ENCODE measurements at places on chromosomes 2 and 18.

DNA sequence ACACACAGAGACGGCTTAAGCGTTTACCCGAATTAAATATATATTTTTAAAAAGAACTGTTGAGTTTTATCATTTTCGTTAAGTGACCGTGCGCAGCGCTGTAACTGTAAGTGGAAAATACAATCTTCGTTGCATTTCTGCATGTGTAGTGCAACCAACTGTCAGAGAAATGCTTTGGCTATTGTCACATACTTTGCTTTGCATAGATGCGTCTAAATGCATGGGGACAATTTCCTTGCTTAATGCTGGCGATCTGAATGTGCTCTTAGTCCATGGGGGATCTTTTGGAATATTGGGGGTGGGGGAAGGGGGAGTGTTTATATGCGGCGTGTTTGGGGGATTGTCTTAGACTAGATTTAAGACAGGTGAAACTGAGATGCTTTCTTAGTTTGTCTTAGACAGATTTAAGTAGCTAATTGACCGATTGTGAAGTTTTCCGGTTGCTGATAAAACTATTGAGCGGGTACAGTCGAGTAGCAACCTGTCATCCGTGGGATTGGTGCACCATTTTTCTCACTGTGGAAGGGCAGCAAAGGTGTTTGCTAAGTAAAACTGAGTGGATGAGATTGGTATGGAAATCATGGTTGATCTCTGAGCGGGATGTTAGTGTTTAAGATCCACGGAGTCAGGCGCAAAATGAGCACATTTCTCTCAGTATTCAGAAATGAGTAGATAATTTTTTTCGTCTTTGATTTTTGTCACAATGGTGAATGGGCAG lies 476 bp downstream of the VSNL1 start:
- no peak for DNase-seq
- H3K27me3 ChIP-seq: peaks cover 11% of the 10 kb centered on the region
- H3K4me3 ChIP-seq: peak overlapping the region; percentile 62
- H3K27ac ChIP-seq: no peak overlapping the region
- no peaks in the 10 kb centered on the region for H3K36me3 ChIP-seq

DNA sequence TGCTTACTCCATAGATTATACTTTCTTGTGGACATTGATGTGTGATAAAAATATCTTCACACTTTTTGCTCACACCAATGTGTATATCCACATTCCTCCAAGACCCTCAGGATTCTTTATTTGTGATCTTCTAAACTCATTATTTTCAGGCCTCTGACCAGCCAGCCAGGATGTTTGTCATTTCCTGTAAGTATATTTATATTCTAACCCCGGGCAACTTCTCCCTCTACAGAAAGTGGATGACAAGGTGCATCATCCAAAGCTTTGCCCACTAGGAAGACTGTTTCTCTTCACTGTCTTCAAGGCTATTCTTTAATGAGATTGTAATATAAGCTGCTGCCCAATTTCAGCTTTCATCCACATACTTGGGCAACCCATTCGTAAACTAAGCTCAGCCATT lies 3.6 kb upstream of the CWC22 start:
- no peak overlapping the region for H3K4me3 ChIP-seq
- H3K36me3 ChIP-seq: no peaks in the 10 kb centered on the region
- no peak overlapping the region for H3K27ac ChIP-seq

DNA sequence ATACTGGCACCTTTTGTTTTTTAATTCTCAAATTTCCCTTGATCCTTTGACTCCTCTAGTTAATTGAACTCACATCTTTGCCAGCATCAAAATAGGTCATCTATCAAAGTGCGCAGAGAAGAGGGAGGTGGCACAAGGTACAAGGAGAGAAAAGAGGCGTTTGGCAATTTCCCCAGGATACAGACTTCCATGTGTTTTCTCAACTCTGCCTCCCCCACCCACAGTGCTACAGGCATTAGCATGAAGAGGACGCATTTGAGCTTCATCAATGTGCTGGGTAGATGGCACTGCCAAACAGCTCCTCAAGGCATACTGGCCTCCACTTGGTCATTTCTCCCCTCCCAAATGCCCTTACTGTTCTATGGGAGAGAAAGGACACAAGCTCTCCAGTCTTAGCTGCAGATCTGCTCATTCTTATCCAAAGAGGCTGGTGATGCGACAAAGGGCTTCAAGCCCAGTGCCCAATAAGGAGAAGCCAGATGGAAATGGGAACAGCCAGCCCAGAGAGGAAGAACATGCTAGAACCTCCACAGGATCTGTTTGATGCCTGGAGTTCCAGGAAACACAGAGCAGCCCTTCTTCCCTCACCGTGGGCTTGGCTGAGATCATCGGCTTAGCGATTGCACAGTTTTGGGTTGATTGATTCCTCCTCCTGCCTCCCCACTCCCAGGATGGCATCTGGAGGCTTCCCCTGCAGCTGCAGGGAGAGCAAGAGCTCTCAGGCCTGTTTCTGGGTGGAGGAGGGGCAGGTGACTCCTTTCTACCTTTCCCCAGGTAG lies 144.7 kb upstream of the SMAD2 start:
- H3K4me3 ChIP-seq: no peak overlapping the region
- no peaks in the 10 kb centered on the region for H3K4me1 ChIP-seq
- H3K27me3 ChIP-seq: no peaks in the 10 kb centered on the region
- H3K36me3 ChIP-seq: no peaks in the 10 kb centered on the region
- DNase-seq: peak; percentile 20

DNA sequence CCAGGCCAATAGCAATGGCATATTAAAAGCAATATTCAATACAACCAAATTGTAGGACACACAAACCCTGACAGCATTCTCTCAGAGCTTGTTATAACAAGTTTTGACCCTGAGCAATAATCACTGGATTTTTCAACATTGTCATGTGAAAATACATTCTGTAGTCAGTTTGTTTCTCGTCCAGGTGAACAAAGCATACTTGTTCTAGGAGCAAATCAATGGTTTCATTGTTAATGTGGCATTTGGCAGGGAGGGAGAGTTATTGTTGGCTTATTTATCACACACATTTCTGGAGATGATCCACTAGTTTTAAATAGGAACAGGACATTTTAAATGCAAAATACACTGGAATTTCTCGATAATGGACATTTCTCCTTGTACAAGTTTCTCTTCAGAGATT lies 69.9 kb upstream of the L3MBTL4 start:
- no peak overlapping the region for H3K27ac ChIP-seq
- DNase-seq: no peak
- no peaks in the 10 kb centered on the region for H3K36me3 ChIP-seq
- H3K27me3 ChIP-seq: no peaks in the 10 kb centered on the region

GRCh38 chr2:113183264-113183663 lies 9.5 kb downstream of the PSD4 start:
- no peak overlapping the region for H3K27ac ChIP-seq
- H3K4me3 ChIP-seq: no peak overlapping the region
- no peaks in the 10 kb centered on the region for H3K4me1 ChIP-seq
- no peaks in the 10 kb centered on the region for H3K36me3 ChIP-seq
- H3K27me3 ChIP-seq: no peaks in the 10 kb centered on the region
- no peak for DNase-seq

- H3K36me3 ChIP-seq: no peaks in the 10 kb centered on the region
- no peak overlapping the region for H3K27ac ChIP-seq
- H3K4me1 ChIP-seq: no peaks in the 10 kb centered on the region
- H3K27me3 ChIP-seq: no peaks in the 10 kb centered on the region
- H3K4me3 ChIP-seq: no peak overlapping the region
- DNase-seq: peak; percentile 39
Measured at GRCh38 chr2:70938586-70938950, 2.9 kb downstream of the ATP6V1B1 start.

GRCh38 chr2:237228281-237228625 lies 142.6 kb downstream of the COPS8 start:
- no peak for DNase-seq
- H3K36me3 ChIP-seq: no peaks in the 10 kb centered on the region
- no peak overlapping the region for H3K27ac ChIP-seq
- H3K27me3 ChIP-seq: no peaks in the 10 kb centered on the region
- H3K4me3 ChIP-seq: no peak overlapping the region

GRCh38 chr2:191699341-191699945 lies 21.5 kb downstream of the NABP1 start:
- H3K27me3 ChIP-seq: no peaks in the 10 kb centered on the region
- H3K4me3 ChIP-seq: no peak overlapping the region
- H3K4me1 ChIP-seq: no peaks in the 10 kb centered on the region
- H3K27ac ChIP-seq: no peak overlapping the region
- no peak for DNase-seq
- no peaks in the 10 kb centered on the region for H3K36me3 ChIP-seq

DNA sequence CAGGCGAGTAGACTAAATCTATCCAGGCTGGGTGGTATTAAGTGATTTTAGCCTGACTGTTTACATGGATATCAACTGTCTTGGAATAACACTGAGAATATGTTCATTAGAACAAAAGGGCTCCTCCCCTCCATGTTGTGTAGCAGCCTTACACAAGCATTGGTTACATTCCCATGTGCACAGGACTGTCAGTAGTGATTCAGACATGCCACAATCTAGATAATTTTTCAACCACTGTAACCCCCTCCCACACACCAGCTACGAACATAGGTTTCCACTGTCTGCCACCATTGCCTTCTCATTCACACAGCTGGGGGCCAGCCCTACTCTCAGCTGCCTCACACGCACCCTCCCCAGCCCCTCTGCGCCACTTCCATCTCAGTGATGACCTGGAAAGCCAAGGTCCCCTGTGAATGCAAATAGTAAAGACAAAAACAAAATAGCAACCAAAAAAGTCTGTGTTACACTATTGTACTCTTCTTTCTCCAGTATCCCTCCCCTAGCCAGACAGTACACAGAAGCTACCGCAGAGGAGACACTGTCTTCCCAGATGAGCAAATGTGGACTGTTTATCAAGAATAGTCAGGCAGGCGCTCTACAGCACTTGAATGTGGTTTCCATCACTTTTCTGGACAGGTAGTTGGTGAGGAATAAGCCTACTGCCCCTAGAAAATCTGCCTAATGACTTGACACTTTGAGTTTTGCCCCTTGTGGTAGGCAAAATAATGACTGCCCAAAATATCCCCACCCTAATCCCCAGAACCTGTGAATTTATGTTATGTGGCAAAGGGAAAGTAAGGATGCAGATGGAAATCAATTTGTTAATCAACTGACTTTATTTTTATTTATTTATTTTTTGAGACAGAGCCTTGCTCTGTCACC lies 27.9 kb upstream of the TYMS start:
- no peak overlapping the region for H3K4me3 ChIP-seq
- H3K27ac ChIP-seq: no peak overlapping the region
- no peak for DNase-seq
- no peaks in the 10 kb centered on the region for H3K27me3 ChIP-seq

DNA sequence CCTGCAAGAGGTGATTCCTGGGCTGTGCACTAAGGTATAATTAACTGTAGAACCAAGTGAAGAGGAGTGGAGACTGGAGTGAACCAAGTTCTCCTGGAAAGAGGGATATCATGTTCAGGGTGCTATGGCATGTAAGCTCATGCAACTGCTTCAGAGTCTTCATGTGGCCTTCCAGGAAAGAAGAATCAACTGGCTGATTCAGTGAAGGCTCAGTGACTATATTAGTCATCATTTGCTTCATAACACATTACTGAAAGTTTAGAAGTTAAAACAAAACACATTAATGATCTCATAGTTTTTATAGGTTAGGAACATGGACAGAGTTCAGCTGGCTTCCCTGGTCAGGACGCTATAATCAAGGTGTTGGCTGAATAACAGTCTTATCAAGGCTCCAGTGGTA lies 1200.8 kb upstream of the GYPC start:
- H3K27ac ChIP-seq: no peak overlapping the region
- H3K27me3 ChIP-seq: no peaks in the 10 kb centered on the region
- no peak for DNase-seq
- H3K4me1 ChIP-seq: no peaks in the 10 kb centered on the region
- no peaks in the 10 kb centered on the region for H3K36me3 ChIP-seq
- no peak overlapping the region for H3K4me3 ChIP-seq

DNA sequence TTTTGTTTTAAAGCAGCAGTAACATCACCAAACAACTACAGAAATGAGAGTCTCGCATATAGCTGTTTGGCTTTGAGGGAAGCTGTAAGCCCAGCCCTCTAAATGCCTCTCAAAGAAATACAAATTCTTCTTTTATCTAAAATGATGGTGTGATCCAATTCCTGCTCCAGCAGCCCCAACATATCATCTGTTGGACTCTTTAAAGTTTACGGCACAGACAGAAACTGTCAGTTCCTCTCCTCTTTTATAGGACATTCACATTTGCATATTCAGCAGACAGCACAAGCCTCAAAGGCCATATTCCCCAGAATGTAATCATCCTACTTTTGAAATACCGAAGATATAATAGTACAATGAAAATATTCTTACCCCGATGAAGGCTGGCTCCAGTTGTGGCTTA lies 216.9 kb upstream of the REV1 start:
- no peaks in the 10 kb centered on the region for H3K27me3 ChIP-seq
- H3K36me3 ChIP-seq: no peaks in the 10 kb centered on the region
- H3K27ac ChIP-seq: peak overlapping the region; percentile 48
- no peak for DNase-seq

DNA sequence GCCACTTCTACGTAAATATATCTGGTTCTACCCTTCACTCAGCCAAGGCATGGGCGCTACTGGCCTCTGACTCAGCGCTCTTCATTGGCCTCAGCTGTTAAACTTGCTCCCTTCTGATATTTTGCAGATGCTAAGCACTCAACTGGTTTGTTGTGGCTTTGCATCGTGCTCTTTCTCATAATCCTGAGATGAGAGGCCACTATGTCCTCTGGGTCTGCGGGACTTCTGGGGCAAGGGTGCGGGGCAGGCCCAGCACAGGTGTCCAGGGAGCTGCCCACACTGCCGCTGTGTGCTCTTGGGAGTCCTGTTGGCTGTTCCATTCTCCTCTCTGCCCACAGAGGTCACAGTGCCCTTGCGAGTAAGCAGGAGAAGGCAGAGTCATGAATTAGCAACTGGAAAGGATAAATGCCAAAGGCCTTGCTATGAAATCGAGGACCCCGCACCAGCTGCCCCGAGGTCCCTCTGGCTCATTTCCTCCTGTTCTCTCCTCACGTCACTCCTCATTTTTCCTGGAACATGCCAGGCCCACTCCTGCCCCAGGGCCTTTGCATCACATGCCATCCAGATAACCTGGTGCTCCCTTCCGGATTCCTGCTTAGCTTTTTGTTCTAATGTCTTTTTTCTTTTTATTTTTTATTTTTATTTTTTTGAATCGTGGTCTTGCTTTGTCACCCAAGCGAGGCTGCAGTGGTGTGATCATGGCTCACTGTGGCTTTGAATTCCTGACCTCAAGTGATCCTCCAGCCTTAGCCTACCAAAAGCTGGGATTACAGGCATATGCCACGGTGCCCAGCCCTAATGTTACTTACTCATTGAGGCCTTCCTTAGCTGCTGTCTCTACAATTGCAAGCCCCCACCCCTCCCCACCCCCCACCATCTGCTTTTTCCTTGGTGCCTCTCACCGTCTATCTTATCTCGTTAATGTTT lies 34.9 kb upstream of the MAT2A start:
- no peaks in the 10 kb centered on the region for H3K27me3 ChIP-seq
- no peak overlapping the region for H3K4me3 ChIP-seq
- peaks cover 15% of the 10 kb centered on the region for H3K4me1 ChIP-seq
- DNase-seq: peak; percentile 48

DNA sequence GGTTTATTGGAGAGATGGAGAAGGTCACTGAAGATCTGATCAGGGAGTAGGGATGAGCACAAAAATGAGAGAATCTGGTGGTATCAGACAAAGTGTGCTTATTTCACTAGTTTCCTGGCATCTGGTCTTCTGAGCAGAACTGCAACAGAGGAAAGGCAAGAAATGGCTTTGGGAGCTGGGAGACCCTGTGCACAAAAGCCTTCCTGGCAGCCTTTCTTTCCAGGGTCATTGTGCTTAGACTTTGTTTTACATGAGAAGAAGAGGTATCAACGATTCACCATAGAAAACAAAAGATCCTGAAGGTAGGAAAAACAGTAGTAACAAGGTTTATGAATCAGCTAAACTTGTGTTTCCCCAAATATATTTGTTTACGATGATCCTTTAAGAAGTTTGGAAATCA lies 162.9 kb downstream of the CNTNAP5 start:
- H3K4me3 ChIP-seq: no peak overlapping the region
- H3K36me3 ChIP-seq: no peaks in the 10 kb centered on the region
- no peak overlapping the region for H3K27ac ChIP-seq
- no peaks in the 10 kb centered on the region for H3K27me3 ChIP-seq
